Activated CD8-positive, alpha-beta memory T cell treated with anti-CD3 and anti-CD28 coated beads for 24 hours (primary cell): ENCODE measurements at places on chromosomes 2 and 18.

DNA sequence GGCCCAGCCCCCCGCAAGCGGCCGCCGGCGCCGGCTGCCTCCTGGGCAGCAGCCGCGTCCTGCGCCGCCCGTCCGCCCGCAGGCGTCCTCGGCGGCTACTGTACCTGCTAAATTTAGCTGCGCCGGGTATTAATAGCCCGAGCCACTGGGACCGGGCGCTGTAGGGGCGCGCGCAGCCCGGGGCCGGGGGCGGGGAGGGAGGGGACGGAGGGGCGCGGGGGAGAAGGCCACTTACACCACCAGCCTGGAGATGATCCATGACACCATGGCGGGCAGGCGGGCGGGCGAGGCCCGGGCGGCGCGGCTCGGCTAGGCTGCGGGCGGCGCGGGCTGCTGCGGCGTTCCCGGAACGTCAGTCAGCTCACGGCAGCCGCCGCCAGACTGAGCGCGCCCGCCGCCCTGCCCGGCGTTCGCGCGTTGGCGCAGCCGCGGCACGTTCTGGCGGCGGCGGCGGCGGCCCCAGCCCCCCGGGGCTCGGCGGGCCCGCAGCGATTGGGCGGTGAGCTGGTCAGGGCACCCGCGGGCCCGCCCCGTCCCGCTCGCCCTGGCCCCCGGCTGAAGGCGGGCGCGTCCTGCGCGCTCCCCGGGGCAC is at the start of gene REEP1:
Gene REEP1 (minus strand): TSS at position 383 of the 592 bp plus-strand sequence. CDS start 116 bp downstream, at position 267.
- DNase-seq = peak; percentile 66

GRCh38 chr2:16900405-16901025 is 234.9 kb upstream of the CYRIA start:
- DNase-seq = no peak

GRCh38 chr2:218959761-218960308 is 369 bp downstream of the CDK5R2 start:
- no peak for DNase-seq

DNA sequence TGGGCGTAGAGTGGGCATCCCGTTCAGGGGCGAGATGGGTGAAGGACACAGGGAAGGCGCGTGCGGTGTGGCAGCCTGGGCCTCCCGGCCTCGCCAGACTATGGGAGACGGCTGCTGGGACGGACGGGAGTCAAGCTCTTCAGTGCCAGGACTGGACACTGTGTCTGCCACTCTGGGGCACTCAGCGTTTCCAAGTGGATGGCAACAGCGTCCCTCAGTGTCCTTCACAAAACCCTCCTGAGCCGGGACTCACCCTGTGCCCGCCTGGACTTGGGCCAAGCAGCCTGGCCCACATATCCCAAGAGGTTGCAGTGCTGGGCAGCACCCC is 16.3 kb upstream of the BOK start:
- DNase-seq = no peak

DNA sequence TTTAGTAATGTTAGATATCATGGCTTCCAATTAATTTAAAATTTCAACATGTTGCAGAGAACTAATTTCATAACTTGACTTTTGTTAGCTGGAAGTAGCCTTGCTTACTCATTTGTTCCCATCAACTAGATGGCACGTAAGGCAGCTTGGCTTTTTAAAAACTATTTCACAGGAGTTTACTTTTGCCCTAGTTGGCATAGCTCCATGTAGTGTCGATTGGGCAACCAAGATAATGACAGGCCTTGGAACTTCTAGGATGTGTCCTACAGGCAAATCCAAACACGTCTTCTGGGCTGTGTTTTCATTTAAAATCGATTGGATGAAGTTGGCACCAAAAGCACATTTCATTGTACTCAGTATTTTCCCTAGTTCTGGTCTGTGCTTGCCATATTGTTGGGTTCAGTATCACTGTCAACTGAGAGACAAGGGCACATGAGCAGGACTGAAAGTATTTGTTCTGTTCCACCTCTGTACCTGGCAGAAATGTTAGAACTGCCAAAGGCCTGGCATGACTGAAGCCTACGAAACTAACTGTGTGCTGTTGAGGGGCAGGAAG is 29.4 kb downstream of the HADHB start:
- DNase-seq = no peak

DNA sequence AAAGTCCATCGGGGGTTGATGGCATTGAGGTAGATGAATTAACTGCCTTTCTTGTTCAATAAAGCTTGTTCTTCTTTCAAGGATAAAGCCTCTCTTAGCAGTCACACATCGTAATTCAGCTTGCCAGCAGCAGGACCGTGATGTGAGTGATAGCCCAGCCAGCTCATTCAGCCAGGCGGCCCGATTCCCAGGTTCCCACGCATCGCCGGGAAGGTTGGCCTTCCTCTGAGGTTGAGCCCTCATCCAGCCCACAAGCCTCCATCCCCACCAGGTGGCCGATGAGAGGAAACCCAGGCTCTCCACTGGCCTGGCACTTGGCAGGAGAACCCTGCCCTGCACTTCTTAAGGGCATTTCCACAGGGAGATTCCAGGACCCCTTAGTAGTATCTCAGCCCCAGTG is 4.7 kb downstream of the AGAP1 start:
- no peak for DNase-seq
